Activated CD8-positive, alpha-beta memory T cell treated with anti-CD3 and anti-CD28 coated beads, Interleukin-2, amount 50 U/mL, for 4 hours (primary cell): ENCODE measurements at places on chromosomes 4 and X.
A peak's percentile ranks its signal among the peaks of the same experiment; 100 is the strongest.

GRCh38 chr4:123327846-123328429, 68.7 kb upstream of the SPRY1 start:
- no peak for DNase-seq

- no peak for DNase-seq
Measured at GRCh38 chr4:112813790-112814189, 176.8 kb downstream of the LARP7 start.

- no peak for DNase-seq
Measured at GRCh38 chr4:45438047-45438446, 685.8 kb downstream of the GABRG1 start.

DNA sequence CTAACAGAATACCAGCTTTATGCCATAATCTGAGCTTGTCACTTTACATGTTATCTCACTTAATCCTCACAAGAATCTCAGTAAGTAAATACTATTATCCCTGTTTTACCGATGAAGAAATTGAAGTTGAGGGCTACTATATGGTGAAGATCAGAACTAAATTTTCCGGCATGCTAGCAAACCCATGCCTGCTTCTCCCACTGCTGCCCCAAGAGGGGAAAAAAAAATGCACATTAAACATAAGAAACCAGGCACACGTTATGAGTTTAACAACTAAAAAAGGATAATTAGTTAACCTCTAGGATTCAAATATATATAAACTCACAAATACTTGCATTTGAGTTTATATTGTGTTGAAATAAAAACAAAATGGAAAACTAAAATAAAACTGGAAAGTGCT, 10.8 kb downstream of the SLC10A7 start:
- DNase-seq, result no peak

DNA sequence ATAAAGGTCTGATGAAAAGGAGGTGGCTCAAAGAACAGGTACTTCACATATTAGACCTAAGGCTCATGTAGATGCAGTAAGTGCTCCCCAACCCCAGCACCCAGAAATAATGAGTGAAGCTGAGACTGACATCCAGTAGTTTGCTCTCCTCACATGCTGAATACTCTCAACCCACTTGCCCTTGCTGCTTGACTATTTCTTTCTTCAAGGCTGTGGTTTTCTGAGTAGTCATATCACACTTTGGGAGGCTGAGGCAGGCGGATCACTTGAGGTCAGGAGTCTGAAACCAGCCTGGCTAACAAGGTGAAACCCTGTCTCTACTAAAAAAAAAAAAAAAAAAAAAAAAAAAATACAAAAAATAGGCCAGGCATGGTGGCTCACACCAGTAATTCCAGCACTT, 51.5 kb upstream of the PRPS1 start:
- no peak for DNase-seq

- DNase-seq, result no peak
Measured at GRCh38 chrX:17192106-17192505, 182.9 kb upstream of the NHS start.

GRCh38 chr4:187192266-187192665, 468.6 kb upstream of the FAT1 start:
- no peak for DNase-seq

GRCh38 chr4:13966231-13967195, 339.0 kb upstream of the BOD1L1 start:
- no peak for DNase-seq

DNA sequence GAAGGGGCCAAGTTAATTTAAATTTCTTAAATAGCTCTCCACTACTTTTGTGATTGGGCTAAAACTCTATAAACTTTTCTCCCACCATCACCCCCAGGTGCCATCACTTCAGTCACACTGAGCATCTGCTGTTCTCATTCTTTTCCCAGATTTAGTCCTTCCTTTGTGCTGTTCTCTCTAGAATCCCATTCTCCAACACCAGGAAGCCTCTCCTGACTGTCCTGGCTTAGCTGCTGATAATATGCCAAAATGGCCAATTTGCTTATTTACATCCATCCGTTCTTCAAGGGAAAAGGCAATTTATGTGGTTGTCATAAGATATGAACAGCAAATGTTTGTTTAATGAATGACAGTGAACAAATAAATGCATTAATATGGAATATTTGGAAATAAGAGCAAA, 44.1 kb downstream of the FGFBP1 start:
- DNase-seq, result no peak

DNA sequence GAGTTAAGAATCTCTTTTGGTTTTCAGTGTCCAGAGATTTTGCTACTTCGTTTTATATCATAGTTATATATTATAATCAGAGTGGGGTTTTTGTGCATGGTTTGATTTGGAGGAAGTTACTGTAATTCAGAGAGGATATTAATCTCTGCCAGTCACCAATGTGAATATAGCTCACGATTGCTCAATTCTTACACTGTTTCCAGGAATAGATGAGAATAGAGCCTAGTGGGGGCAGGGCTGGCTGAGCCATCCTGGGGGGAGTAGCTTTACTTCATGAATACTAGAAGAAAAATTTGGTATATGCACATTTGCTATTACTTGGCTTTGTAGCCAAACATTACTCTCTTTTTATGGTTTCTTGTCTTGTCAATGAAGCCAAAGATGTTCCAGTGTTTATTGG, 60.9 kb upstream of the TRPC3 start:
- DNase-seq, result no peak

GRCh38 chr4:2354760-2355159, 63.7 kb downstream of the ZFYVE28 start:
- DNase-seq, result peak; percentile 34

DNA sequence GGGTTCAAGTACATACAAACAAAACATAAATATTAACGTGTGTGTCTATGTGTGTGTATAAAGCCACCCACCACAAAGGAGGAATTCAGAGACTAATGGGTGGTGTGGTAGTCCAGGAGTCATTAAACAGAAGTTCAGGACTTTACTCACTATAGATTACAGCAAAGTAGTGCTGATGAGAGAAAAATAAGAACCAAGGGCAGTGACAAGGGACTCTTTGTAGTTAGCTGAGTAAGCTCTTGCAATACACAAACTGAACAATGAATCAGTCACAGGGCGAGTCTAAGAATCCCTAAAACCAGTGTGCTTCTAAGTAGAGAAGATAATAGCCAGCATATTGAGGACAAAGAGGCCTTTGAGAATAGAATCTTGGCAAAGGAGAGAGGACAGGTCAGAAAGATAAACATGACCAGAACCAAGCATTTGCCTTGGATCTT, 232.4 kb downstream of the PPP3CA start:
- no peak for DNase-seq
